ENCODE measurements at places on chromosomes 2 and 18.
A peak's percentile ranks its signal among the peaks of the same experiment; 100 is the strongest.

GRCh38 chr2:36567711-36568408, 30.1 kb downstream of the FEZ2 start:
- no peak for DNase-seq

DNA sequence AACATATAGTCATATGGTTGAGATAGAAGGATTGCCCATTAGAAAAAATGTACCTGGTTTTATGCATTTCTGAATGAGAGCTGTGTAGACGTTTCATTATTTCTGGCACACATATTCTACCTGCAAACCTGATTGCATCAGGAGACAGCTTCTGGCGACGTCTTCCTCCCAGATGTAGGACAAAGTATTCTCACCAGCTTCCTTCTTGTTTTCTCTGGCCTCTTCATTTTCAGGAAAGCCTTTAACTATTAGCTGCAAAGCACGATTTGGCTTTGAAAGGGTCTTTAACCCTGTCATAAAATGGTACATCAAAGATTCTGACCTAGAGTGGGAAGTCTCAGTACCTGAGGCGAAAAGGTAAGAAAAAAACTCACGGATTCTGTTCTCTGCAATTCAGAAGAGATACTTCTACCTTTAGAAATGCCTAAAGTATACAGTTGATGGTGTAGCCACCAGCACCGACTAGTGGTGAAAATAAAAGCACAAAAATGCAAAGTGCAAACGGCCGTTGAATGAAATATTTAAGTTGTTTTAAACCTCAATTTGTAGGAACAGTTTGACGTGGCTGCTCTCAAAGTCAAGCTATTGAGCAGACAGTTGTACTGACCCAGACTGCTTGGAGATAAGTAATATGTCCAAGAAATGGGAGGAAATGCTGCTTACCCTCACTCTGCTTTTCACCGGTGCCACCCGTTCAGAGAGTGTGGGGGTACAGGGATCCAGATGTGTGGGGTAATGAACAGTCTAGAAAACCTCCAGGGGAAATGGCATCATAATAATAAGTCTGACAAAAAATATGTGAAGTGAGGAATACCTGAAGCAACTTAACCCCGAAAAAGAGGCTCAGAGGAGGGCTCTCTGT, 20.2 kb downstream of the IL18RAP start:
- no peak for DNase-seq

DNA sequence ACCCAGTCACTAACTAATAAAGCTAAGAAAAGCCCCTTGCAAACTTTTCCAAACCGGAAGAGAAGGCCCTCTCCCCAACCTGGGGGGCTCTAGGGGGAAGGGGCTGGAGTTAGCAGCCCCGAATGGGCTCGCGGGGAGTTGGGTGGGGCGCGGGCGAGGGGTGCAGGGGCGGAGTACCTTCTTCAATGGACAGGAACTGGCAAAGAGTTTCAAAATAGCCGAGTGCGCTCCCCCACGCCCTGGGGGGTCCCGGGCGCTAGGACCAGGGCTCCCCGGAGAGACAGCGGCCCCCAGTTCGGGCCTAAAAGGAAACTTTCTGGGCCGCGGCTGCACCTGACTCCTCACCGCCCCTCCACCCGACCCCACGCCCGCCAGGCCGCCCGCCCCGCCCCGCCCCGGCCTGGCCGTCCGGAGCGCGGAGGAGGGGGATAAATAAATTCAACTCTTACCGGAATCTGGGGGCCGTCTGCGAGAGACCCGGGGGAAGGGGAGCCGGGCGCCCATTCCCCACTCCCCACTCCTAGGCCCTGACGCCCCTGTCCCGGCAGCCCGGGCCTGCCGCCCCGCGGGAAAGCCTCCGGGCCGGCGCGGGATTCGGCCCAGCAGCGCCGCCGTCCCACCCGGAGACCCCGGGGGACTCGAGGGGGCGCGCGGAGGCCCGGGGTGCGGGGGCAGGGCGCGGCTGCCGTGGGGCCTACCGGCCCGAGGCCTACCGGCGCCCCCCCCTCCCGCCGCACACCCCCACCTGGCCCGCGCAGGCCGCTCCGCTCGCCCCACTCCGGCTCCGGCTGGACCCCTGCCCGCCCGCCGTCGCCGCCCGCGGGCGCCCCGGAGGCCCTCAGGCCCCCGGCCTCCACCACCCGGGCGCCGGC, 868 bp downstream of the INO80D start:
- DNase-seq, result peak; percentile 33

- no peak for DNase-seq
Observed at GRCh38 chr18:49381267-49381845, 79.1 kb downstream of the DYM start.

DNA sequence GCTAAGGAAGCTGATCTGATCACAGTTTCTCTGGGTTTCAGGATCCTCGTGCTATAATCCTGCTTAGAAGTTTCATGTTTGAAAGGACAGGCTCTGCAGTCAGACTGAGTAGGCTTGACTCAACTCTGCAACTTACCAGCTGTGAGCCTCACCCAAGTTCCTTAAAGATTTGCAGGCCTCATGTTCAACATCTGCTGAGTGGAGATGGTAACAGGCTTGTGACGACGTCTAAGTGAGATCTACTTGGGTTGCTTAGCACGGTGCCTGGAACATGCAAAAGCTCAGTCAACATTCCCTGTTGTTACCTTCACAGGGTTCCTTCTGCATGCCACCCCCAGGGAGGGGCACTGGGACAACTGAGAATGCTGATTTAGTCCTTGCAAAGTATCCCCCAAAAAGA, 164.2 kb downstream of the C1D start:
- DNase-seq, result no peak

DNA sequence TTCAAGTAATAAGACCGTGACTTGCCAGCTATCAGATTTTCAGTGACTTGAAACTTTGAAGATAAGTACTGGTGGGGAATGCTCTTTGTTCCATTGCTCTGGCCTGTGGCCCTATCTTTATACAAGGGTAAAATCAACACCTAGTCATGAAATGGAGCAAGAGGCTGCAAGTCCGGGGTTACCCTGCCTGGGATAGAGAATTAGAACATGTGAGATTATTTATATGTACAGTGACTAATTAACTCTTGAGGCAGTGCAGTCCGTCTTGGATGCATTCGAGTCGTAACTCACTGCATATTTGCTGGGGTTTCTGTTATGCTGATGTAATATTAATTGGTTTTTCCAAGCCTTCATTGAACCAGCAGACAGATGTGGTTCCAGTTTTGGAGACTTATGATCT, 105.8 kb upstream of the LYPD6 start:
- DNase-seq, result no peak

DNA sequence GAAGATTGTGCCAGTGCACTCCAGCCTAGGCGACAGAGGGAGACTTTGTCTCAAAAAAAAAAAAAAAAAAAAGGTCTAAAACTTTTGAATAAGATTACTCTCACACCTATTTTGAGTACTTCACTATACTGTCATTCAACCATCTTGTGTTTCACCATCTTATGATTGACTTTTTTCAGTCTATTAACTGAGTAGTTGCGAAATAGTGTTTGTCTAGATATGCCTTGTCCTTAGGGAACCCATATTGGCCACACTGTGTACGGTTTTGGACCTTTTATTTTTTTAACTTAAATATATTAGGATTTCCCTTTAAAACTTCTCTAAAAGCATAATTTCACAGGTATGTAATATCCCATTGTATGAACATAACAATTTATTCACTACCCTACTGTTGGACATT, 72.3 kb downstream of the ALMS1 start:
- DNase-seq, result no peak

DNA sequence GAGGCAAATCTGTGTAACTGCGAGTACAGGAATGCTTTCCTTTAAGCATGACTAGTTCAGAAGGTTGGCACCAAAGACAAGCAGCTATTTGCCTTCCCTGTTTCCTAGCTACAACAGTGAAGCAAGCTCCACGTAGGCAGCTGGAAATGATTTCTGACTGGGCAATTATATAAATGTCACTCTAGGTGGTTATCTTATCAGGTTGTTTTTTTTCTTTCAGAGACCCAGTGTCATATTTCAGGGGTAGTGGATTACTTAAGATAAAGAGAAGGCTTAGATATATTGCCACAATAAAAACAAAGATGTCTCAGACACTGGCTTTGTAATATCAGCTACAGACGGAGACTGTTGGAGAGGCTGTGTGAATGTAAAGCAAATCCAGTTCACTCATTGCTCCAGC, 748.9 kb upstream of the NXPH2 start:
- no peak for DNase-seq

DNA sequence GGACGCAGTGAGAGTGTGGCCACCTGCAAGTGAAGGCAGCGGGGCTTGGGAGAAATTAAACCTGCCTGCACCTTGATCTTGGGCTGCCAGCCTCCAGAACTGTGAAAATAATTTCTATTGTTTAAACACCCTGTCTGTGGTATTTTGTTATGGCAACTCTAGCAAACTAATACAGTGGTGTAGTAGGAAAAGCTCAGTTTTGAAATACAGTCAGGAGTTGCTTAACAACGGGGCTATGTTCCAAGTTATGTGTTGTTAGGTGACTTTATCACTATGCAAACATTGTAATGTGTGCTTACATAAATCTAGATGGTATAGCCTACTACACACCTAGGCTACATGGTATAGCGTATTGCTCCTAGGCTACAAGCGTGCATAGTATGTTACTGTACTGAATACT, 93.4 kb upstream of the FN1 start:
- DNase-seq, result no peak

DNA sequence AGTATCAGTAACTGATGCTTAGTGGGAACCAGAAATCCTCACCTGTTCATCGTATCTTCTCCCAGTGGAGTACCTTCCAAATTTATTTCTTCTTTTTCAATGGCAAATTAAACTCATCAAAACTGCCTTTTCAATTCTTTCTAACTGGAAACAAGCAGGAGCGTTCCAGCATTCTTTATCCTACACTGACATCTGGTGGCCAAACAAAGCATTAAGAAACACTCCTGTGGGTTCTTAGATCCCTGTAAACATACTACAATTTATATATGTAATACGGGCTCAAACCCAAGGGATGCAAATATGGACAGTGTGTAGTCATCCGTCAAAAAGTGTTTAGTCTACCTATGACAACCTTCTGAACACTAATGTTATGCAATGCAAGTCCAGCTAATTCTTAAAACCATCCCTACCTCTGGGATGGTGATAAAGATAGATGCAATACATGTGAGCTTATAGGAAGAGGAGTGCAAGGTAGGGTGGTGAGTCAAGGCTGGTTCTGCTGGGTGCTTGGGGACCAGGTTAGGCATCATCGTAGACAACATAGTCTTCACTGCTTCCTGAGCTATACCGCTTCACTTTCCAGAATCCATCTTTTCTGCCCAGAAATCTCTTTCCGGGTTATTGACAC, 375.0 kb downstream of the CTNNA2 start:
- DNase-seq, result peak; percentile 62

DNA sequence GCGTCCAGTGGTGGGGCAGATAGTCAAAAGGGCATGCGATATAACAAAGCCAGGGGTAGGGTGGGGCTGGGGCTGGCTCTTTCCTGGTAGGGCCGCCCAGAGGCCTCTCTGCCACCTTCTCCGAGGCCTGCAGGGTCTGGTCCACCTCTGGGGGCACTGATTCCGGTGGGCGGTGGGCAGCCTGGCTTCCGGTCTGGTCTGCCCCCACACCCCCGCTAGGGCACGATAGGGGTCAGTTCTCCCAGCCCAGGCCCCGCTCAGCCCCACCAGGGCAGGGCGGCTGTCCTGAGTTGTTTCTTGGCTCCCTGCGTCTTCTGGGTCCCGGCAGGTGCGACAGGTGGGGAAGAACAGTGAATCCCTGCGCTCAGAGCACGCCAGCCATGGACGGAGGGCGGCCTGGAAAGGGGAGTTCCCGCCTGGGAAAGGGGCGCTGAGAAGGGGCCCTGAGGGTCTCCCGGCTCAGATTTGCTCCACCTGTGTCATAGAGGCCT, 707 bp upstream of the ERFE start:
- DNase-seq, result no peak

DNA sequence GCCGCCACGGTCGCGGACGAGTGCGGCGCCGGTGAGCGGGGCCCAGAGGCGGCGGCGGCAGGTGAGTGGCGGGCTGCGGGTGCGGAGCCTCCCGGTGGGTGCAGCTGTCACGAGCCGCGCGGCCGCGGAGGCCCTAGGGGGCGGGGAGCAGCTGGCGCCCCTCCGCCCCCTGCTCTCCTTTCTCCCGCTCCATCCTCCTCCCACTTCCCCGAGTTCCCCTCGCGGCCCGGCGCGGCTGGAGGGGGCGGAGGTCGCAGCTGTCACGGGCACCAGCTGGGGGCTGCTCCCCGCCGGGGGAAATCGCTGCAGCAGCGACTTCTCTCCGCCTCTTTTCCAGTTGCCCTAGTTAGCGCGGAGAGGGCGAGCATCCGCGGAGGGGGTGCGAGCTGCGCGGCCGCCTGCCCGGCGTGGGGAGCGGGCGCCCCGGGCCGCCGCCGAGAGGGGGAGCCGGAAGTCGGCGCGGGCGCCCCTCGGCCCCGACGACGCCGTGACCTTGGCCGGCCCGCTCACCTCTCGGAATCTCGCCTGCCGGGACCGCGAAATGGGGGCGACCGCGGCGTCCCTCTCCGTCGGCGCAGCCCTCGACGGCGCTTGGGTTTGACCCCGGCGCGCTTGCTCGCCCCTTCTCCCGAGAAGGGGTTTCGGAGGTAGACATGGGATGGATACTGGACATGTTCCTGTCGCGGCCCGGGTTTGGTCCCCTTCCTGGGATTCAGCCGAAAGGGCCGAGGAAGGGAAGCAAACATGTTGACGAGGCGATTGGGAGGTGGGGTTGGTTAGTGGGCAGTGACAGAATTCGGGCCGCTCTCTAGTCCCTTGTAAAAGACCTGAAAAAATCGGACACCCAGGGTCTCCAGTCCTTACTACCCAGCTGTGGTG, 727 bp downstream of the NCOA1 start:
- peak; percentile 46 for DNase-seq

DNA sequence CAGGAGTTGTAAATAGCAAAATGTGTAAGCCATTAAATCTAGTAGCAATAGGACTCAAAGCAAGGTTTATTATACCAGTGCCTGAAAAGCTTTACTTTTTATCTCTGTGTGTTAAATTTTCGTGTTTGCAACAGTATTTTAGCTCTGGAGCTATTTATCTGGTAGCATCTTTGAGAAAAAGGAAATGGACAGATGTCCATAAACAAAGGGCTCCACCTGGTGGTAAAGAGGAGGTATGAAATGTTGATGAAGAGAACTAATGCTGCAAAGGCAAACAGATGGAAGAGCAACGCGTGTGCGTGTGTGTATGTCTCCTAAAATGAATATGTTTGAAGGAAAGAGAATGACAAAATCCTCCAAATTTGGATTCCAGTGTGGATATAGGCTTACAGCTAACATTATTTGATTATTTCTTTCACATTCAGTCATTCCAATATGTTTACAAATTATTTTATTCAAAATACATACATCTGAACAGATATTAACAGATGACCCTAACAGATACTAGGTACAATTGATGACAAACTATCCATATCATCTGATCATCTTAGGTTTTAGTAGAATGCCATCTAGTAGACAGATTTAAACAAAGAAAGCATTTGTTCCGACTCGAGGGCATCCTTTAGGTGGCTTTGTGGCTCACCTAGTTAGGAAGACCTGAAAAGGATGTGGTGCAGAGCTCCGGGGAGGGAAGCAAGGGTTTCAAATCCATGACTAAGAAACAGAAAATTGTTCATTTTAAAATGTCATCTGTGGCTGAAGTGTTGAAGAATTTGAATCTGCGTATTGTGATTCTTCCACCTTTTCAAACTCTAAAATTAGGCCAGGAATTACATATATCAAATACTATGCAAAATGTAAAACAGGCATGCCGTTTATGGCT, 383.3 kb downstream of the MTX2 start:
- DNase-seq, result peak; percentile 41

- no peak for DNase-seq
Observed at GRCh38 chr2:105517814-105518705, 119.2 kb upstream of the FHL2 start.

GRCh38 chr2:143473216-143473615, 344.0 kb downstream of the ARHGAP15 start:
- no peak for DNase-seq

GRCh38 chr18:26617151-26617554, 68.8 kb upstream of the KCTD1 start:
- no peak for DNase-seq
